CD14-positive monocyte (primary cell): ENCODE measurements at places on chromosomes 6 and 20.

GRCh38 chr6:119140196-119141140, 62.0 kb upstream of the FAM184A start:
- no peak for DNase-seq

DNA sequence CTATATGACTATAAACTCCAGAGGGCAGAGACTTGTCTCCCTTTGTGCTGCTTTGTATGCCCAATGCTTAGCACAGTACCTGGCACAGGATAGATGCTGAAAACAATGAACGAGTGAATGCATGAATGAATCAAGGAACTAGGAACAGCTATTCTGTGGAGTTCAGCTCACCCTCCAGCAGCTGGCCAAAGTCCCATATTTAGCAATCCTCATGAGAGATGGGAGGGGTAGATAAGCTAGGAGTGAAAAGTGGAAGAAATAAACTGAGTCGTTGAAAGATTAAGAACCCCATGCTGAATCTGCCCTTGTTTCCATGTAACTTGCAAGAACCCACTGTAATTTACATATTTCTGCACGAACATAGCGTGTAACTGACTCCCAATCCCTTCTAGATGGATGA, 106.5 kb downstream of the MAFB start:
- DNase-seq: no peak

DNA sequence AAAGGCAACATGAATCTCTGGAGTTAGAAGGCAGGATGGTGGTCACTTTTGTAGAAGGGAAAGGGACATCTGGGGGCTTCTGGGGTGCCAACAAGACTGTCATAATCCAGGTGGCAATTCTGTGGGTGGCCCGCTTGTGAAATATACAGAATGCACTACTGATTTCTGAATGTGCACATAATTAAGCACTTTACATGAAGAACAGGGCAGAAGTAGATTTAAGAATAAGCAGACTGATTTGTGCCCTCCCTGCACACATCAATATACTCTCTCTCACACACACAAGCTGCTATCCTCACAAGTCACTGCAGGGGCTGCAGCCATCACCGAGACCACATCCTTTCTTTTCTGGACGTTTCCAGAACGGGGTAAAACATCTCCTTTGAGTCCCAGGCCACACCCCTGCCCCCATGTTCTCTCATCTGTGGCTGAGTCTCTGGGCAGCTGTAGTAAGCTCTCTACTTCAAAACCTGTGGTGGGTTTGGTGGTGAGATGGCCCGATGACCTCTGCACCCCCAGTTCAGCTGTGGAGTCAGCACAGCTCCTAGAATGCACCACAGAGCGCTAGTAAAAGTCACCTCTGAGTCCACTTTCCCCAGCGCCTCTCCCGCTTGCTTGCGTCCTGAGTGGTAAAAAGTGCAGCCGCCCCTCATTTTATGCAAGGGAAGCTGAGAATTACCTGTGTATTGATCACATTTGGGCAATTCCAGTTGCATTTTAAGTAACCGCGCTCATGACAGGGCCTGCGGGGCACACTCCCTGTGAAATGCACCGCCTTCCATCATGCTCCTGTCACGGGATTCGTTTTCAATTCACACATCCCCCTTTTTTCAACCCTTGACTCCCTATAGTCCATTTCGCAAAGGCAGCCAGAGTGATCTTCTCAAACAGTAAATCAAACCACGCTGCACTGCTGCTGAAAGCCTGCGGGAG, 115.5 kb downstream of the NFATC2 start:
- DNase-seq: no peak

- no peak for DNase-seq
Observed at GRCh38 chr6:75546381-75546780, 52.8 kb upstream of the FILIP1 start.

DNA sequence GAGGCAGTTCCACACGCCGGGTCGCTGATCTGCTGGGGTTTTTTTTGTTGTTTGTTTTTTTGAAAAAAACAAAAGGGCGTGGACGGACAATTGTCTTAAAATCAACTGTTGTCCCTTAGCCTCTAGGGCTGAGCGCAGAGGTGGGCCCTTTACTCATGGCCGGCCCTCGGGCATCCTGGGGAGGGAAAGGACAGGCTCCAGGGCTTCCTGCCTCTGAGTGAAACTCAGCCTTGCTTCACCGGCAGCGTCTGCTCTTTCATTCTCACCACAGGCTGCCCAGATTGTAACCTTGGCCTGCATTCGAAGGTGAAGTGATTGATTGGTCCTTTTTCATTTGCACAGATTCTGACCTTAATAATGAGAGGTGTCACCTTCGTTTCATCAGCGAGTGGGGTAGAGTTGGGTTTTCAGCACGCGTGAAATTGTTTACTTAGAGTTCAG, 797 bp downstream of the SMIM13 start:
- peak; percentile 41 for DNase-seq

GRCh38 chr20:57465943-57466342, 59.0 kb downstream of the CTCFL start:
- no peak for DNase-seq

DNA sequence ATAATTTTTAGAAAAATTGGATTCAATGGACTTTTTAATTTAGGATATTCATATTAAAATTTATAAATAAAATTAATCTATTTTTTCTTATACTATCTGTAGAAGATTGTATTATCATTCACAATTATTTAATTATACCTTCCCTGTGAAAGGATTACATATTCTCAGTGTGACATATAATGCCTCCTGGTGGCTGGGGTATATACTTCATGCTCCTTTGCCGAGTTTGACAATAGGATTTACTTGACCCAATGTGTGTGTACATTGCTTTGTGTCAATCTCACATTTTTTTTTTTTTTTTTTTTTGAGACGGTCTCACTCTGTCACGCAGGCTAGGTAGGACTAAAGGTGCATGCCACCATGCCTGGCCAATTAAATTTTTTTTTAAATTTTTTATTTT, 230.0 kb upstream of the CHD6 start:
- DNase-seq: no peak

DNA sequence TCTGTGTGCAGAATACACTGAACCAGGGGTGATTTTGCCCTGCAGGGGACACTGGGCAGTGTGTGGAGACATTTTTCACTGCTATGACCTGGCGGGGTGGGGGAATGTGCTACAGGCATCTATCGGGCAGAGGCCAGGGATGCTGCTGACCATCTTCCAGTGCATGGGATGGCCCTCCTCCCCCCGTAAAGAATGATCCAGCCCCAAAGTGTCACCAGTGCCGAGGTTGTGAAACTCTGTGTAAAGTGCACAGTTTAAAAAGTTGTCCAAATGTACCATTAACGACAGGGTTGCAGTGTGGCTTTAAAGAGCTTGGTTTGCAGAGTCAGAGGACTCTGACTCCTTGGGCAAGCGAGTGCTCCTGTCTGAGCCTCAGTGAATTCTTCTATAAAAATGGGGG, 72.1 kb downstream of the SULF2 start:
- DNase-seq: no peak

GRCh38 chr6:39040080-39040673, 8.4 kb upstream of the GLP1R start:
- DNase-seq: no peak
